ENCODE measurements at places on chromosomes 11 and 22. TPM values are rescaled to one million over a fixed set of nuclear protein-coding genes. Genes with fewer than 3 reads are reported as not detected.

OR51B4 gene
- 0.21 TPM for polyA plus RNA-seq

CRACR2B gene
- 13.6 TPM for polyA plus RNA-seq

STX3 gene
- 12.6 TPM for polyA plus RNA-seq

UNC93B1 gene
- 342 TPM for polyA plus RNA-seq

CD3G gene
- 0.76 TPM for polyA plus RNA-seq

SLC25A45 gene
- 50.8 TPM for polyA plus RNA-seq

CAPN5 gene
- polyA plus RNA-seq = 0.78 TPM

CALCA gene
- polyA plus RNA-seq = not detected

ESRRA gene
- 19.5 TPM for polyA plus RNA-seq

KRTAP5-8 gene
- polyA plus RNA-seq = 0.26 TPM

IL10RA gene
- 73.3 TPM for polyA plus RNA-seq
